ENCODE measurements at places on chromosomes 16 and 17.

DNA sequence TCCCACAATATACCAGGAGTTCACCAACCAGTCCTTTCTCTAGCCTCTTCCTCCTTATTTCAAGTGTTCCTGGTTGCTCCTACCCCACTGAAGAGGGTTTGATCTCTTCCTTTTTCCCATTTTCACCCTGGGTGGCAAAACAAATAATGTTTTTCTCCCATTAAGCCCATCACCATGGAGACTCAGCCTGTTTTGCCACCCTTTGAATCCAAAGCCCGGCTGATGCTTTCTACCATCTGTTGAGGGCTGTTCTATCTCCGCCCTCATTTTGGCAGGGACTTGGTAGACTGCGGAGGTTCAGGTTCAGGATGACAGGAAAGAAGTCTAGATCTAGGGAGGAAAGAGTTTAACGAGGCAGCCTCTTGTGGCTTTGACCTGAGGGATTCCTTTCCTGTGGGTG, 2.6 kb downstream of the DNAH2 start:
- no peak for DNase-seq

DNA sequence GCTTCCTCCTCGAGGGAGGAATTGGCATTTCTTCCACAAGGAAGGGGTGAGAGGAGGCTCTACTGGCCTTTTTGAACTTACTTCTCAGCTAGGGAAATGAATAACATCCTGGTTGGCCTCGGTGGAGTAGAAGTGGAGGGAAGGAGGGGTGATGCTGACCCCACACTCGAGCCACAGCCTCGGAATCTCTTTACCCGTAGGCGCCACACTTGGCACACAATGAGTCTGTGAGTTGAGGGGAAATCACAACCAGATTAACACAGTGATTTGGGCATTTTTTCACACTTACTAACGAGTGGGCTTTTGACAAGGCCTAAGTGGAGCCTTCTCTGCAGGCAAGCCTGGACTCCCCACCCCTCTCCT, 47.3 kb upstream of the TBX2 start:
- DNase-seq = no peak

- DNase-seq = no peak
These were observed 6.2 kb upstream of the SMG1 start for GRCh38 chr16:18932243-18932987.

GRCh38 chr17:14197586-14197985, 39.1 kb downstream of the CDRT15 start:
- DNase-seq = no peak

GRCh38 chr17:75722076-75722475, 817 bp downstream of the ITGB4 start:
- no peak for DNase-seq

DNA sequence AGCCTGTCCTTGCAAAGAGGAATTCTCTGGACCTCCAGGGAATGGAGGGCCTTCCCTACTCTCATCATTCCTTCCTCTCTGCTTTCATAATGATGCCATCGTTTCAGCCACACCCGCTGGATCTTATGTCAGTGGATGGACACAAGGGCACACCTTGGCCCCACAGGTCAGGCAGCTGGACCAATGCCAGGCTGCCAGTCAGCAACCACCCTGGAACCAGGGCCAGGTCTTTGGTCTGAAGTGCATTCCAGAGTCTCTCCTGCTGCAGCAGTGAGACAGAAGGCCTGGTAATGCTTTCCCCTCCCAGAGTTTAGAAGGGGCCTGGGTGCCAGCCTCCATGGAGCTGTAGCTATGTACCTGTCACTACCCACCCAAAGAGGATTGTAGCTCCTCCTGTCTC, 7.4 kb downstream of the C1QL1 start:
- DNase-seq = no peak

GRCh38 chr17:64131606-64132270, 1.8 kb upstream of the ERN1 start:
- no peak for DNase-seq

Data from Kasumi-1 (cell line).